ENCODE measurements at places on chromosomes 6 and 20. TPM values are rescaled to one million over a fixed set of nuclear protein-coding genes. Genes with fewer than 3 reads are reported as not detected.

Gene RBM39
- total RNA-seq = 357 TPM

Gene OPRM1
- total RNA-seq = not detected

Gene DEFB126
- not detected for total RNA-seq

Gene TP53TG5
- total RNA-seq = not detected

DNA sequence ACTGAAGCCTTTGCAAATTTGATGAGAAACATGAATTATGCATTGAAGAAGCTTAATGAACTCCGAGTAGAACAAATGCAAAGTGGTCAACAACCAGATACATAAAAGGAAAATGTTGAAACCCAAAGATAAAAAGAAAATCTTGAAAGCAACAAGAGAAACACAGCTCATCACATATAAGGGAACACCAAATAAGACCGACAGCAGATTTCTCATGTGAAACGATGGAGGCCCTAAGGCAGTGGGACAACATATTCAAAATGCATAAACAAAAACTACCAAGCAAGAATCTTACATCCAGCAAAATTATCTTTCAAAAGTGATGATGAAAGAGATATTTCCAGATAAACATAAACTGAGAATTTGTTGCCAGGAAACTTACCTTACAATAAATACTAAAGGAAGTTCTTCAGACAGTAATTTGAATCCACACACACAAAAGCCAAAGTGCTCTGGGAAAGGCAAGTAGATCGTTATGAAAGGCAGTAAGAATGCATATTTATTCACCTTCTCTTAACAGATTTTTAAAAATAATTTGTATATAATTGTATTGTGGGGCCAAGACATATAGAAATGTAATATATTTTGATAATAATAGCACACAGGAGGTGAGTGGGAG, 22.5 kb downstream of the SLC52A3 start:
- H3K4me1 ChIP-seq = no peaks in the 10 kb centered on the region
- no peak for DNase-seq
- no peak overlapping the region for H3K4me3 ChIP-seq
- H3K36me3 ChIP-seq = peaks cover 3% of the 10 kb centered on the region
- H3K27ac ChIP-seq = no peak overlapping the region
- no peaks in the 10 kb centered on the region for H3K27me3 ChIP-seq

DNA sequence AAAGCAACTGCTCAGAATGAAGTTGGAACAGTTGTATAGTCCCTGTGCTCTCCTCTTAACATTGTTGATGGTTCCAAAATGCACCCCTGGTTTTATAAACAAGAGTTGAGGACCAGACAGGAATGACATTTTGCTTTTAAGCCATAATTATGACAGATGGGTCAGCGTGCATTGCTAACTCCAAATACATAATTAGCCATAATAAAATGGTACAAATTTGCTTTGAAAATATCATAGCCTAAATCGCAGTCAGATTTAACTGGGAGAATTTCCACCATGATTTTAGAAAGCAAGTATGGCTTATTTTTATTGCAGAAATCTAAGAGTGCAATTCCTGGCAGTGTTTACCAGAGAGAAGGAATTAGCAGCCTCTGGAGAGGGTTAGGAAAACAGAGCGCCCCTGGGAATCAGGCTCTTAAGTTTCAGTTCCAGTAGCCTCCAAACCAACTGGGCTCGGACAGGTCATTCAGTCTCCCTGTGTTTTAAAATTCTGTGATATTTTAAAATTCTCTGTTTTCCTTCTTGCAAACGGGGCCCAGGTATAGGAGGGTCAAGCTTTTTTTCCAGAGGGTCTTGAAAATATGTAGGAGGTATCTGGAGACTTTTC, 302.3 kb downstream of the TBC1D7 start:
- H3K4me1 ChIP-seq = no peaks in the 10 kb centered on the region
- no peak overlapping the region for H3K27ac ChIP-seq
- no peaks in the 10 kb centered on the region for H3K36me3 ChIP-seq

DNA sequence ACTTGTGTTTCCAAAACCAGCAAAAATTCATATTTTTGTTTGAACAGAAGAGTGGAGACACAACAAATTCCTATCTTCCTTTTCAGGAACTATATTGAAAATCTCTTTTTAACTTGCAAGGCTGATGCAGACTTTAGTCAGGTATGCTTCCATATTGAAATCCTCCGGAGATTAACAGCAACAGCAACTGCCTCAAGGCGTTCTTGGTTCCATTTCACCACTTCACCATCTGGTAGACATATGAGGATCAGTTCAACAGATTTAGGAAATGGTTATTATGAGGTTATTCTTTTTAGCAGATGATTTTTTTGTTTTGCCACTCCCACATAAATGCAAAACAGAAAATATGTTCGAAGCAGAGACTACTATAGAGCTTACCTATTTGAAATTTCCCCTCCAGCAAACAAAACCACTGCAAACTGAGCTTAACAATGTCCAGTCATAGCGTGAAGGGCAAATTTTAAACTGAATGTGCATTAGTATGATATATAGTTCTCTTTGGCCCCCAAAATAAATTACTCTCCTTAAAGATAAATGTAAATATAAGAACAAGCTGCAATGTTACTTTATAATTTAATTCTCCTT, 520.5 kb upstream of the ADGRB3 start:
- no peaks in the 10 kb centered on the region for H3K27me3 ChIP-seq
- H3K4me3 ChIP-seq = no peak overlapping the region
- no peak overlapping the region for H3K27ac ChIP-seq
- DNase-seq = no peak
- H3K36me3 ChIP-seq = peaks cover 2% of the 10 kb centered on the region

GRCh38 chr6:168884646-168885086, 369.0 kb downstream of the THBS2 start:
- H3K27me3 ChIP-seq = no peaks in the 10 kb centered on the region
- no peaks in the 10 kb centered on the region for H3K36me3 ChIP-seq
- peak; percentile 76 for DNase-seq
- peaks cover 8% of the 10 kb centered on the region for H3K4me1 ChIP-seq
- peak overlapping the region; percentile 73 for H3K4me3 ChIP-seq
- peak overlapping the region; percentile 52 for H3K27ac ChIP-seq
